ENCODE measurements at places on chromosomes 1 and 21.

DNA sequence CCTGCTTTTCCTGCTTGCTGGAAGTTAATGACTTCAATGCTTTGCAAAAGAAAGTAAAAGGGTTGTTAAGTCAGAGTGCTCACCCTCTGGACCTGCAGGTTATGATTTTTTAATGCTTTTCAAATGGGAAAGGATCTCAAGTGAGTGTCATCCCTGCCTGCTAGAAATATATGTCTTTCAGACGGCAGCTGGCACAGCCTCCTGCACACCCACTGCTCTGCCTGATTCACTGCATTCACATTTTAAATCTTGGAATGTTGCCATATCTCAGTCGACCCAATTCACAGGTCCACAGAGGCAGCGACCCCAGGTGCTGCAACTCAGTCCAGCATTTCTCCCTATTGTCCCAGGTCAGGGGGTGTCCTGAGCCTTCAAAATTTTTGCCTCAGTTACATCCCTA lies 10.7 kb downstream of the DUSP23 start:
- DNase-seq: no peak

DNA sequence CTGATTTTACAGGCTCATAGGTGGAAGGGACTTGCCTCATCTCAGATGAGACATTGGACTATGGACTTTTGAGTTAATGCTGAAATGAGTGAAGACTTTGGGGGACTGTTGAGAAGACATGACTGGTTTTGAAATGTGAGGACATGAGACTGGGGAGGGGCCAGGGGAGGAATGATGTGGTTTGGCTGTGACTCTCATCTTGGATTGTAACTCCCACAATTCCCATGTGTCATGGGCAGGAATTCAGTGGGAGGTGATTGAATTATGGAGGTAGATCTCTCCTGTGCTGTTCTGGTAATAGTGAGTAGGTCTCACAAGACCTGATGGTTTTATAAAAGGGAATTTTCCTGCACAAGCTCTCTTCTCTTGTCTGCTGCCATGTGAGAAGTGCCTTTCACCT lies 20.8 kb downstream of the SCYL3 start:
- DNase-seq: no peak

- DNase-seq: peak; percentile 74
These were observed 12.2 kb downstream of the ZDHHC18 start for GRCh38 chr1:26838474-26839338.

- DNase-seq: no peak
These were observed 21.6 kb upstream of the TRIM45 start for GRCh38 chr1:117143172-117143571.

- no peak for DNase-seq
These were observed 76.4 kb upstream of the SLC45A1 start for GRCh38 chr1:8241417-8242014.

Data from activated T-cell treated with anti-CD3 and anti-CD28 coated beads, Interleukin-2, amount 50 U/mL, for 72 hours (primary cell).